ENCODE measurements at places on chromosomes 5 and 9.

- DNase-seq: no peak
These were observed 27.5 kb downstream of the CORO2A start for GRCh38 chr9:98164912-98165311.

GRCh38 chr5:29263915-29264351, 1929.6 kb upstream of the CDH6 start:
- no peak for DNase-seq

DNA sequence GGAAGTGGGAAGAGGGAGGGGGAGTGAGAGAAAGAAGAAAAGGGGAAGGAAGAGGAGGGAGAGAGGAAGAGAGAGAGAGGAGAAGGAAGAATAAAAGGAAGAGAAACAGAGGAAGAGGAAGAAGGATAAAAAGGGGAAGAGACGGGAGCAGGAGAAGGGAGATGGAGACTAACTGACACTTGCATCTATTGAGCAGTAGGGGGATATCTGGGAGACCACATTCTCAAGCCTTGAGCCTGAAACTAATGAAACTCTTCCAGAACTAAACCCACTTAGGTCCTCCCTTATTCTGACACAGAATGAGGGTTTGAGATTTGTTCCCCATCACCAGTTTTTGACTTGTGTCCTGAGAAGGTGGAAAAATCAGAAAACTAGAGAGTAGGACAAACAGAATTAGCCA, 533.3 kb downstream of the CDH12 start:
- DNase-seq: no peak

- no peak for DNase-seq
These were observed 104.3 kb upstream of the ARRDC3 start for GRCh38 chr5:91487420-91487819.

GRCh38 chr5:57893926-57894325, 411.3 kb upstream of the ACTBL2 start:
- DNase-seq: no peak

DNA sequence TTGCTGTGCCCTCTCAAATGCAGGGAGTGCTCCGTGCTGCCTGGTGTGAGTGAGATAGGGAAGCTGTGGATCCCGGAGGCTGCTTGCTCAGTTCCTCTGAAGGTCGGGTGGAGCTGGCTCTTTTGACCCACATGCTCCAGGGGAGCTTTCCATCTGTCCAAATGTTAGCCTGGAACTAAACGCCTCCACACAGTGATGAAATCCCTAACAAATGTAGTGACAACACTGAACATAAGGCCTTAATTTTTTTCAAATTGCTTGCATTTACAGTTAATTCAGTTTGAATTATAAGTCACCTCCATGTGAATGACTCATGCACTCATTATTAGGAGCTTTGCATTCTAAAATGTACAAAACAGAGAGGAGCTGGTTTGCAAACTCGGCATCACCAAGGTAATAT, 27.0 kb downstream of the PRDM6 start:
- DNase-seq: no peak

DNA sequence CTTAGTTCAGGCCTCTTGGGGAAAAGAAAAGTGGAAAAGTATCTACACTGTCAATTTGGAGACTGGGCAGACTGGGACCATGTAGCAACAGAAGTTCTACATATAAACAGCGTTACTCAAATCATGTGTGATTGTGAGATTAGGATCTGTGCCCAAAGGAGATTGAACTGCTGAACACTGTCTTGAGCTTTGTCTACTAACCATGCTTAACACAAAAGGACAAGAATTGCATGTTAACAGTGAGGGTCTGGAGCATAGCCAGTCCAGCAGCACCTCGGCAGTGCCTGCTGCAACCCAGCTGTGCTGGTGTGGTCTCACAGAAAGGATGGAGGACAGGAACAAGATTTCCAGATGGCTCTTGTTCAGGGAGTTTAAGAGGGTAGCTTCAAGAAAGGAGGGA, 5.7 kb downstream of the PAM start:
- no peak for DNase-seq

DNA sequence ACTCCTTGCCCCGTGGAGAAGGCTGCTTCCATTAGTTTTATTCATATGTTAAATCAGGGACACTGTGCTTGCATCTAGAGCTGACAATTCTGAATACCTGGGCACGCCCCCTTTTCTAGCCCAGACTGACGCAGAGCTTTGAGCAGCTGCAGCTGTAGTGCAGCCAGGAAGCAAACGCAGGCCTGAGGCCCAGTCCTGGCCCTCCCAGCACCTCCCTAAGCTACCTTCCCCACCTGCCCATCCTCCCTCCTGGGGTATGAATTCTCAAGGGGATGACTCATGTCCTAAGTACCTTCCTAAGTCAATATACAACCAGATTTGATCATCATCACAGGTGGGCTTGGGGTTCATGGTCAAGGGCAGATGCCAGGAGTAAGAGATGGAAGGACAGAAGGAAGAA, 3.5 kb downstream of the PHF19 start:
- no peak for DNase-seq

GRCh38 chr5:13359344-13359743, 585.1 kb downstream of the DNAH5 start:
- DNase-seq: no peak

GRCh38 chr5:99059685-99060084, 130.9 kb upstream of the CHD1 start:
- no peak for DNase-seq

- DNase-seq: no peak
These were observed 192.1 kb downstream of the SPATA31D1 start for GRCh38 chr9:82180711-82181110.

- no peak for DNase-seq
These were observed 134.8 kb downstream of the CDH10 start for GRCh38 chr5:24509943-24510342.

DNA sequence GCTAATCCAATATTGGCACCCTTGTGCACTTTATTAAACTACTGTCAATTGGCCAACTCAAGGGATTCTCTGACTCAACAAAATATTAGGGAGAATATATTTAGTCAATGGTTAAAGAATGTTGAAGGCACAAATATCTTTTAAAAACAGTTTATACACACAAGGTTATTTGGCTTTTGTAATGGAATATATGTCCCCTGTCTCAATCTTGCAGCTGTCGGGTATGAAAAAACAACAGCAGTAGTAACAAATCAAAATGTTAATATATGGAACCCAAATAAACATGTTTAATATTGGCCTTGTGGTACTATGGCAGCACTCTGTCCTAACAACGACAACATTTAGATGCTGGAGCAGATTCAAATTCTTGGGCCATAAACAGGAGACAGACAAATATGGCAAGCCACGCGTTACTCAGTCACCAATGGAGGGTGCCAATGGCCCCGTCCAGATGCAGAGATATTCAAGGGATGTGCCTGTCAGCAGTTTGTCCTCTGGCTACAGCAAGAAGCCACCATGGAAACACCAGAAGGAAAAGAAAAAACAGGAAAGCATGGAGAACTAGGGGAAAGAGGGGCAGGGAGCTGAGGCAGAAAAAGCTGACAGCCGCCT, 342.0 kb downstream of the NDUFS4 start:
- DNase-seq: no peak

DNA sequence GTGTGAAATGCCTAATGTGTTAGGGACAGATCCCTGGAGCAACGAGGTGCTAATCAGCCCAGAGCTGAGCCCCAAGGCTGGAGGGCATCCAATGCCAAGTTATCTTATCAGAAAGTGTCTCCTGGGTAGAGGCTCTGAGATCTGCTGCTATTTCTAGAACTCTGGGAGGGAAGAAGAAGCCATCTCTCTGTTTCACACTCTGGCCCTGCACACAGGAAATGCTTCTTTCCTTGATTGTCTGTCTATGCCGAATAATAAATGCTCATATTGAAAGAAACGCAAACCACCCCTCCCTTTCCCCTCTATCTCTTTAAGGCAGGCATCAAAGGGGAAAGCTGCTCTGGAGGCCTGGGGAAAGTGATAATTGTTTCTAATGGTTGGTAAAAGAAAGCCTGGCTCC, 166.7 kb downstream of the PAPPA start:
- DNase-seq: no peak

GRCh38 chr5:128965011-128965637, at the start of gene SLC27A6:
Gene SLC27A6 (plus strand): TSS chr5:128965488. CDS start chr5:128966138, 650 bp downstream.
- no peak for DNase-seq

DNA sequence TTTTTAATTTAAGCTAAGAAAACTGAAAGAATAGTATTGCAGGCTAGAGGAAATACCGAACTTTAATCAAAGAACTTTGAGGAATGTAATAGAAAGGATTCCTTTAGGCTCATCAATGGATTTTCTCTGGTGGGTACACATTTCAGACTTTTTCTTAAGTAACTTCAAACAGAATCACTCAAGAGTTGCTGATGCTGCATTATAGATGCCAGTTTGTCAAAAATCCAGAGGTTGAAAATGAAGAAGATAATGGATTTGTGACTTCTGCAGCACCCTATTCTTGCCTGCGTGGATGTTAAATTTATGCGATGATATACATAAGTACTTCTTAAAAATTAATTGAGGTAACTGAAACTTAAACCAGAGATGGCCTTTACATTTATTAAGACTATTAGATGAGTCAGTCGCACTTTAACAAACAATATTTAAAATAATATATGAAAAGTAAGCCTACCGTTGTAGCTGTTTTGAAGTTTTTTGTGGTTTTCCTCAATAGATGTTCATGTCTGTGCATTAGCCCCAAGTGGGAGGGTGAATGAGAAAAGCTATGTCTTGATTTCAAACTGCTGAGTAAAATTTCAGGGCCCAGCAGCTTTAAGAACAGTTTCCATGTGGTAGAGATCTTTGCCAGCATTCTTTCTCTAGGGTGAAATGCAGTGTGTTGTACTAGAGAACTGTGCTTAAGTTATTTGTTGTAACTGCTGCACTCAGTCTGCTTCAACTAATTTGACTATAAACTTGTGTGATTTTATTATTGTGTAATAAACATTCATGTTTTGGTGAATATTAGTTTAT, at the start of gene OGN:
OGN (minus strand) TSS at position 537 of the 795 bp plus-strand sequence. CDS start 1,171 bp downstream, outside the sequence.
- DNase-seq: no peak

DNA sequence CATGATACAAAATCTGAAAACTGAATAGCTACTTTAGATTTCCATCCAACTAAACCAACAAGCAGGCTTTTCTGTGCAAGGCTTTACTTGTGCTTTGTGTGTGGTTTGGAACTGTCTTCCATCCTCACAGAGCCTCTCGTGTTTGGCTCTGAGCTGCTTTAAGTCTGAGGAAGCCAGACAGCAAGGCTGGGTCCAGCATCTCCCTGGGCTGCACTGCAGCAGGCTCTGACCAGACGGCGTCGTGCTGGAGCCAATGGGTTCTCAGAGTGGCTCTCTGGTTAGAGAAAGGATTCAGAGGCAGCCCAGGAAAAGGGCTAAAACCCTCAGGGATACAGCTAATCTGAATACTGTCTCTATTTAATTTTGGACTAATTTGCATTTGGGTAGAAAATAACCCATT, 207.9 kb upstream of the EFNA5 start:
- DNase-seq: no peak

- DNase-seq: peak; percentile 54
These were observed 127.1 kb downstream of the TRIO start for GRCh38 chr5:14270209-14270702.

- no peak for DNase-seq
These were observed 930.5 kb downstream of the TLE4 start for GRCh38 chr9:80502306-80502705.

DNA sequence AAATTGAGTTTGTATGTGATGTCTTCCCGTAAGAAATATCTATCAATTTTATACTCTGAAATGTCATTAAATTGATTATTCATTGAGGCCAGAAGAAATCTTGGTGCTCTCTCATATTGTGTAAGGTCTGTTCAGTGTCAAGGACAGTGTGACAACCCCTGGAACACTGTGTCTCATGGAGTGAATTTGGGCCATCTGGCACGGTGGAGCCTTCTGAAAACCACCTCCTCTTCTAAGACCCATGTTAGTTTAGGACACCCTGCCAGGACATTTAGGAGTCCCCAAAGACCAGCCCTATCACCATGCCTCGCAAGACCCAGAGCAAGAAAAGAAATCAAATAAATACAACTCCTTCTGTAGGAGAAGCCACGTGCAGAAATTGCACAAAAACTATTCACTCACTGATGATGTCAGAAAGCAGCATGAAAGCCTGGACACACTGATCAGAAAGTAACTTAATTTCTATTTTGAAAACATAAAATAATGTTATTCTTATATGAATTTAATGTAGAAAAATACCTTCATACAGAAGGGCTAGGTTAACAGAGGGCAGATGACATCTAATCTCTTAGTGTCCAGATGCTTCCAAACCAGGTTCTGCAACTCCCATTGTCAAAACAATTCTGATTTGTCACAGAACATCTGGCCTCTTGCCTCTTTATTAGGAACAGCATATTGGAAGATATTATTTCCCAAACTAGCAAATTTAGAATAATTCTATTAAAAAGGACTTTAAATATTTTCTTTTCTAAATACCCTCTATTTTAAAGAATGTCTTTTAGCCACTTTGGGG, 298.8 kb downstream of the NR2F1-AS1 start:
- DNase-seq: no peak

DNA sequence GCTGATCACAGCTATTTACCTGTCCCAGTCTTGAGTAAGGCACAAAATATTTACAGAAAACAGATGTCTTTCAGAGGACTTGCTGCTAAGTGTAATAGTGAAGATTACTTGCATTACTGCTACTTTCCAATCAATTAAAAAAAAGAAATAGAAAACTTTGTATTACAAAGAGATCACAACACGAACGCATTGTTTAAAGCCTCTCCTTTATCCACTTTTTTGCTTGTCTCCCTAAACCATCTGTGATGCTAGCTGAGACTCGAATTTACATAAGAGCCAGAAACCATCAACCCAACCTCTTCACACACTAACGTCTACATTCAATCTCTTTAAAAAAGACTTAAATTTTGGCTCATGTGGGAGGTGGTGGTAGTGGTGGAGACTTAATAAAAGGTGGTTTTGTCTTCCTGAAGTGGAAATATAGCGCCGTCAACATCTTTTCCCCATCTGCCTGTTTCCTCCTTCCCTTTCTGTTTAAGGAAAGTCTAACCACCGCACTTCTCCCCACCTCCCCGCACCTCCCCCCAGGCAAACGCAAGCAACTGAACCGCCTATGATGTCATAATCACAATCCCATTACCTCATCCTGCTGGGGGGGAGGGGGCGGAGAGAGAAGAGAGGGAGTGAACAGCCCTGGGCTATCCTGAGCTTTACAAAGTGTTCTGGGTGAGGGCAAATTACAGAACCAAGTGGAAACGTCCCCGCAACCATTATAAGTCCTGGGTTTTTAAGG, 948 bp upstream of the FAM53C start:
- DNase-seq: no peak

- DNase-seq: no peak
These were observed 97.7 kb upstream of the ANKRD55 start for GRCh38 chr5:56330806-56331205.

GRCh38 chr5:95878417-95879323, 56.1 kb upstream of the GLRX start:
- no peak for DNase-seq

DNA sequence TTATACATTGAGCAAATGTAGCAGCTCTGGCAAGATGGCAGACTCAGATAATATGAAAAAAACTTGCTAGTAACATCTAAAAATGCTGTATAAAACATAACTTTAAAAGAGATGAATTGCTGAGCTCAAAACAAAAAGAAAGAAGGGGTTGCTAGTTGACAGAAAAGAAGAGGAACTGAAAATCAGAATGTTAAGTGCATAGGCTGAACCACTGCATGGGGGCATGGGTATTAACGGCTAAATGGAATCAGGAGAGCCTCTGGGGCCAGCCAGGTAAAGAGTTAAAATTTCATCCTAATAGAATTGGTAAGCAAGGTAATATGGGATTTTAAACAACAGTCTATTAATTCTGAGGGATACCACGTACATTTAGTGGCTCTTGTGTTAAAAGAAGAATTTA, 146.8 kb downstream of the SMC2 start:
- DNase-seq: no peak
